ENCODE measurements at places on chromosomes 2 and 18. TPM values are rescaled to one million over a fixed set of nuclear protein-coding genes. Genes with fewer than 3 reads are reported as not detected.

The CCL20 gene
- 3.2 TPM for total RNA-seq

The CD8B2 gene
- 0.54 TPM for total RNA-seq

The ABCB11 gene
- not detected for total RNA-seq

The TCF4 gene
- total RNA-seq = 1.8 TPM

The SUPT7L gene
- 35.2 TPM for total RNA-seq

- no peak overlapping the region for H3K4me3 ChIP-seq
- no peak for DNase-seq
- H3K36me3 ChIP-seq = no peaks in the 10 kb centered on the region
- H3K27me3 ChIP-seq = no peaks in the 10 kb centered on the region
These were observed 2.9 kb upstream of the COQ10B start for GRCh38 chr2:197450465-197450864.

DNA sequence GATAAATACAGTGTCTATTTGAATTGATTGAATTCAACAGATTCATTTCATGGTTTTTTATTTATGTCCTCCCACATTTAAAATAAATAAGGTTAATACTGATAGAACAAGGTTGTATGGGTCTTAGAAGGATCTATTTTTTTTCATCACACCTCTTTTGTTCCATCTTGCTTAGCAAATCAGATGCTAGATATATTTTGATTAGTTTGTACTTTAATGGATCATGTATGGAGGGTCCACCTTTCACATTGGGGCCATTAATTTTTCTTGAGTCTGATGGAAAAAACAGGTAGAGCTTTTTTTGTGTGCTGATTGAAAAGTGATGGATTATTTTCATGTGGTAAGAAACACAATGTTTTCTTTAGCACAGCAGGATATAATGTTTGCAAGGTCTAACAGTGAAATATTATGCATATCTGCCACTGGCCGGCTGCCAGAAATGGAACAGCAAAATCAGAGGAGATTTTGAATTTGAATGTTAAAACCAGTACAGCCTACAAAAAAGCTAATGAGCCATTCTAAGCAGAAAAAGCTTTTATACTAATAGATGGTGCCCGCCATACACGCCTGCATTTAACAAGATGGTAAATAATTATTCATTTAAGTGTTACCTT, 188.1 kb upstream of the ETAA1 start:
- DNase-seq = no peak
- no peaks in the 10 kb centered on the region for H3K27me3 ChIP-seq
- H3K4me1 ChIP-seq = no peaks in the 10 kb centered on the region
- H3K27ac ChIP-seq = no peak overlapping the region
- no peaks in the 10 kb centered on the region for H3K36me3 ChIP-seq
- no peak overlapping the region for H3K4me3 ChIP-seq

GRCh38 chr2:48514348-48515003, 15.5 kb upstream of the STON1 start:
- peaks cover 7% of the 10 kb centered on the region for H3K4me1 ChIP-seq
- no peak for DNase-seq
- H3K4me3 ChIP-seq = no peak overlapping the region
- H3K27me3 ChIP-seq = no peaks in the 10 kb centered on the region
- peaks cover 44% of the 10 kb centered on the region for H3K36me3 ChIP-seq

The UGT1A8 gene
- not detected for total RNA-seq

- H3K36me3 ChIP-seq = no peaks in the 10 kb centered on the region
- H3K27ac ChIP-seq = no peak overlapping the region
- no peak for DNase-seq
- H3K4me3 ChIP-seq = no peak overlapping the region
- no peaks in the 10 kb centered on the region for H3K27me3 ChIP-seq
These were observed 174.9 kb downstream of the RAB3GAP1 start for GRCh38 chr2:135226961-135227360.

DNA sequence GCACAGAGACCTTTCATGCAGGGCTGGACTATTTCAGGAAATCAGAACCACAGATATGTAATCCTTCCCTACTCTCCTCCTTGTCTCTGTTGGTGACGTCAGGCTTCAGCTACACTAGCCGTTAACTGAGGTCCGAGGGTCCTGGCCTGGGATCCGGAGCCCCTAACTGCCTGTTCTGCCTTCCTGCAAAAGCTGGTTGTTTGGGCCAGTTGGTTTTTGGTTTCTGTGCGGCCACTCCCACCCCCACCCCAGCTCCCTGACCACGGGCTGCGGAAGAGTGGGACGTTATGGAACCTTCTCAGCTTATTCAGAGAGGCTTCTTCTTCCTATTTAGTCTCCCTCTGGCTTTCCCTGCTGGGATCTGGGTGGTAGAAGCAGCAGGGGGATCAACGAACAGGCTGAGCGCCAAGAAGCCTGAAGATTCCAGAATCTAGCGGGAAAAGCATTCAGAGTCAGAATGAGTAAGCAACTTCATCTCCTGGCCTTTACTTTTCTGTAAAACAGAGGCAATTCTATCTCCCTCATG, 49.3 kb upstream of the ROCK2 start:
- no peak overlapping the region for H3K4me3 ChIP-seq
- no peaks in the 10 kb centered on the region for H3K4me1 ChIP-seq
- DNase-seq = no peak
- H3K27ac ChIP-seq = no peak overlapping the region
- peaks cover 2% of the 10 kb centered on the region for H3K27me3 ChIP-seq

The OSR1 gene
- total RNA-seq = not detected

DNA sequence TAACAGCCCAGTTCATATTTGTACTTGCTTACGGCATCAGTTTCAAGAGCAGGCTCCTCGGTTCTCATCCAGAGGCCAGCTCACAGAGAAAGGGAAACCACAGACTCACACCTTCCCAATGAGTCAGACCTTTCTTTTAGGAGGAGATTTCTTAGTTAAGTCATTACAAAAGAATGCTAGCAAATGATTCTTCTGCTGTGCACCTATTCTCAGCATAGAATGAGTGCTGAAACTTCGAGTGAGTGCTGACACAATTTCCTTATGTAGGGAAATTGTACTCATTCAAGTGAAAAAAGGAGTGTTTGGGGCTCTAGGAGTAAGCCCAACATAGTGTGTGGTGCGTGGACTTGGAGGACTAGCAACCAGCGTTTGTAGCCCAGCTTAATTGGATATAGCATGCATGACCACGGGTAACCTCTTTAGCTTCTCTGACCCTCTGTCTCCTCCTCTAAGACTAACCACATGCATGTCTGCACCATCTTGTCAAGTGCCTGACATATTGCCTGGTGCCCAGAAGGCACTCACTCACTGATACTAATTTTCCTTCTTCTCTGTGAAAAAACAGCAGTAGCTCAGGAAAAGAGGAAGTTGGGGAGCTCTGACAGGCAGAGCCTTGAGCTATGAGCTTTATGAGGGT, 87.0 kb downstream of the ALPK2 start:
- H3K4me3 ChIP-seq = peak overlapping the region; percentile 19
- peaks cover 3% of the 10 kb centered on the region for H3K36me3 ChIP-seq
- peaks cover 4% of the 10 kb centered on the region for H3K27me3 ChIP-seq
- peak; percentile 57 for DNase-seq
- H3K27ac ChIP-seq = peak overlapping the region; percentile 57

The RAB6D gene
- not detected for total RNA-seq

The CRYGC gene
- total RNA-seq = not detected

The SLC8A1 gene
- total RNA-seq = 1.8 TPM

- peaks cover 5% of the 10 kb centered on the region for H3K27me3 ChIP-seq
- peaks cover 68% of the 10 kb centered on the region for H3K4me1 ChIP-seq
- no peak overlapping the region for H3K27ac ChIP-seq
These were observed 60.9 kb upstream of the KLF7 start for GRCh38 chr2:207226671-207227061.

GRCh38 chr2:170005702-170006101, 172.2 kb upstream of the MYO3B start:
- no peaks in the 10 kb centered on the region for H3K4me1 ChIP-seq
- DNase-seq = no peak
- no peak overlapping the region for H3K27ac ChIP-seq

DNA sequence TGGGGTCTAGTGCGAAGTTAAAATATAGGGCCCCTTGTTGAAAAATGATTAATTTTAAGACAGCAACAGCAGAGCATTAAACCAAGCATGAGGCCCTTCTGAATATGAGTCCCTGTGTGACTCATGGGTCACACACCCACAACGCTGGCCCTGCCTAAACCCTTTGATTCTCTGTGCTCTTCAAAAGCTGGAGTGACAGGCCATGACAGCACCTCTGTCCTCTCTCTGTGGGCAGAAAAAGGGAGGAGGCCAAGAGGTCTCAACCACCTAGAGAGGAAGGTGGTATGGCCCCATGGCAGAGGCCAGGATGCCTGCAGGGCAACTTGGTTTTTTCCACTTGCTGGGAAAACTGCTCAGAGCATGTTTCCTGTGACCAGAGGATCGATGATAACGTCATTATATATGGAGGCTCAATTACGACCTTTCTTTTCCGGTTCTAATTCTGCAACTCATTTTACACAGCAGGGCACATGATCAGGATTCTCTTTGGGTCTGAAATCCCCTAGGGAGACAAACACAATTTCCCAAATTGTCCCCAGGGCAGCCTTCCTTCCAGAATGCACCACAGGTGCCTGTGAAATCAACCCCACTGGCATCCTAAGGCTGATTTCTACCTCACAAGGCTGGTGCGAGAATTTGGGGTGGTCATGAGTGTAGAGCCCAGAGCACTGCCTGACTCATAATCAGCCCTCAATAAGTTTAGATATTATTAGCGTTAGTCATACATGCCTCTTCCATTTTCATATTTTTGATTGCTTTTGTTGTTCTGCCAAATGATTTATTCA, 102.0 kb upstream of the PPP1CB start:
- H3K27me3 ChIP-seq = no peaks in the 10 kb centered on the region
- no peak overlapping the region for H3K4me3 ChIP-seq
- no peak for DNase-seq
- H3K27ac ChIP-seq = peak overlapping the region; percentile 84

DNA sequence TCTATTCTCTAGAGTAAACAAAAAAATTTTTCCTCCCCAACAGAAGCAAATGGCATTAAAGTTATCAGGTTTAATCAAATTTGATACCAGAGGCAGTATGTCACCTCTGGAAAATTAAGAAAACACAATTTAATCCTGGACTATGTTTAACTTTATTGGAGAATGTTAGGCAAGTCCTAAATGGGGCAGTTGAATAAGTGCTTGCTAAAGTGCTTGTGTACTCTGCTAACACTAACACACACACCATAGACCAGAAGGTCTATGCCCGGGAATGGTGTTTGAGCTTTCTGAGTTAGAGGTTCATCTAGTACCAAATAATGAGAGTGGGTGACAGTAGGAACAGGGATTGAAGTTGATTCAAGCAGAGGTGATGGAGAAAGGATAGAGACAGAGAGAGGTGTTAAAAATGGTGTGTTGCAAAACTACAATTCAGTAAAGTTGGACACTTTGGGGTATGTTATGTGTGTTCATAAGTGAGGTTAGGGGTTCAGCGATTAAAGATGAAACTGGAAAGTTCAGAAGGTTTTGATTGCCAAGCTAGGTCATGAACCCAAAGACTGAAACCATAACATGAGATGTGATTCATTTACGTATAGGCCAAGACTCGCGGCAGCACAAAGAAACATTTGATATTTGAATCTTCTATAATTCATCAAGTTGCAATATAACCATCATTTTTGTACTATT, 40.5 kb upstream of the PEX13 start:
- H3K27ac ChIP-seq = peak overlapping the region; percentile 38
- H3K36me3 ChIP-seq = no peaks in the 10 kb centered on the region
- H3K27me3 ChIP-seq = no peaks in the 10 kb centered on the region
- DNase-seq = no peak
- no peak overlapping the region for H3K4me3 ChIP-seq

DNA sequence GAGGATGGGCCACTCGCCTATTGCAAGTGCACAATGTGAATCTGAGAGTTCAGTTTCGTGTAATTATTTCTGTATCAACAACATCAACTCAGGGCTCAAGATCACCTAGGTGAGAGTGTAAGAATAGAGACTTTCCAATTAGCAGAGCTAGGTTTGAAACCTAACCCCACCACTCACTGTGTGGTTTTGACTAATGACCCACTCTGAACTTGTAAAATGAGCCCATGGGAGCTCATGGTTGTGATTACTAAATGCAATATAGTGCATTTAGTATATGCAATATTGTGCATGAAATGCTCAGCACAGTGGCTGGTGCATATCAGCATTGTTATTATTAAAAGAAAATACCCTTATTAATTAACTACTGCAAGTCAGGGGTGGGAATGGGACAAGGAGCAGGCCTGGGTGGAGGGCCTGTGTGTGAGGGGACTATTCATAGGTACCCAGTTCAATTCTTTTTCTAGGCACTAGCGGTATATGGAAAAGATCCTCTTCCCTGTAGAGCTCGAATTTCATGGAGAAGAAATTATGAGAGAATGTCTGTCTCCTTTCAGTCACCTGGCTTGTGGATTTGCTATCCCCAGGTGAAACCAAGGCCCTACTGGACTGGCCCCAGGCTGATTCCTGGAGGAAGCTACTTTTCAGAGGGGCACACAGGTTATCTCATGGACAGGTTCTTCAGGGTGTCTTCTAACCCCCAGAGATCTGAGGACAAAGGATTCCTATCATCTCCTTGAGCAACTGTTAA, 169.5 kb downstream of the GFPT1 start:
- no peaks in the 10 kb centered on the region for H3K4me1 ChIP-seq
- DNase-seq = no peak
- H3K4me3 ChIP-seq = no peak overlapping the region
- no peaks in the 10 kb centered on the region for H3K36me3 ChIP-seq

The POTEI gene
- total RNA-seq = not detected

The PTPRN gene
- not detected for total RNA-seq

DNA sequence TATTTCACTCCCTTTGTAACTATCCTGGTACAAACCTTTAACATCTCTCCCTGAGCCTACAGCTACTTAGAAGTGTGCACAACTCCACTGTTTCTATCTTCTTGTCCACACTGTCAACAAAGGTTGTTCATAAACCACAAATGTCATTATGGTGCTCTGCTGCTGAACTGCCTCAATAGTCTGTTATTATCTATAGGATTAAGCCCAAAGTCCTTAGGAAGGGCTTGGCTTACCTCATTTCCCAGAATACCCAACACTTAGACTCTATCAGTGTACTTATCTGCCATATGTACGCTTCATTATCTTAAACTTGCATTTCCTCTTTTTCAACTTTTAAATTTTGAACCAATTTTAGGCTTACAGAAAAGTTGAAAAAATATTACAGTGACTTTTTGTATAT, 94.2 kb downstream of the HNMT start:
- DNase-seq = no peak
- no peaks in the 10 kb centered on the region for H3K36me3 ChIP-seq
- no peaks in the 10 kb centered on the region for H3K27me3 ChIP-seq
- no peak overlapping the region for H3K27ac ChIP-seq

DNA sequence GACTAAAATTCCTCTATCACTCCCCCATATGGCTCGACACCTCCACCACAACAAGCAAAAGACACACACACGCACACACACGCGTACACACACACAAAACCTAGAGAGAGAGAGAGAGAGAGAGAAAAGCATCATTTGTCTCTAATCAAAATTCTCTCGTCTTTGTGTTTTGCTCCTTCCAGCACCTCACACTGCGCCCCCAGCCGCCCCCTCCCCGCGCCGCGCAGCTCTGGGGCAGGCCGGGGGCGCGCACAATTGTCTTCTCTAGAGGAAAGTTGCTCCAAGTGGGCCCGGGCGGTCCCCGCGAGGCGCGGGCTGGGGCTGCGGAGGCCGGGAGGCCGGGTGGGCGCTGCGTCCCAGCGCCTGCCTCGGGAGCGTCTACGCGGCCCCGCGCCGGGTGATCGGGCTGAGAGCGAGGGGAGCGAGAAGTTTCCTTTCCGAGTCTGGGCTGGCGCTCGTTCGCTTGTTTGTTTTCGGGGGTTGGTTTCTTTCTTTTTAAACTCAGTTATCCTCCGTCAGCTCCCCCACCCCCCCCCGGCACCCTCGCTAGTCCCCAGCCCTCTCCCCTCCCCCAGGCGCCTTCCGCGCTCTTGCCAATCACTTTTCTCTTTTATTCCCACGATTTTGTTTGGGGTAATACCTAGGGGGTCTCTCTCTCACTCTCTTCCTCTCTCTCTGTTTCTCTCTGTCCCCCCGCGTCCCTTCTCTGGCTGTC, 4.1 kb downstream of the ZEB2 start:
- H3K4me1 ChIP-seq = peaks cover 30% of the 10 kb centered on the region
- peak overlapping the region; percentile 90 for H3K4me3 ChIP-seq
- no peak for DNase-seq
- peaks cover 37% of the 10 kb centered on the region for H3K27me3 ChIP-seq
- peak overlapping the region; percentile 80 for H3K27ac ChIP-seq

All from activated T-helper 1 cell treated with anti-CD3 and anti-CD28 coated beads, Interleukin-12 subunit alpha, Interleukin-12 subunit beta, Interleukin-2, Interleukin-4 antibody, amounts not matched to agents 30 ng/mL and 10 ng/mL and 1 ng/mL, durations not matched to agents 14 hours and 24 hours and 36 hours (primary cell).